ENCODE measurements at places on chromosomes 7 and 10.

DNA sequence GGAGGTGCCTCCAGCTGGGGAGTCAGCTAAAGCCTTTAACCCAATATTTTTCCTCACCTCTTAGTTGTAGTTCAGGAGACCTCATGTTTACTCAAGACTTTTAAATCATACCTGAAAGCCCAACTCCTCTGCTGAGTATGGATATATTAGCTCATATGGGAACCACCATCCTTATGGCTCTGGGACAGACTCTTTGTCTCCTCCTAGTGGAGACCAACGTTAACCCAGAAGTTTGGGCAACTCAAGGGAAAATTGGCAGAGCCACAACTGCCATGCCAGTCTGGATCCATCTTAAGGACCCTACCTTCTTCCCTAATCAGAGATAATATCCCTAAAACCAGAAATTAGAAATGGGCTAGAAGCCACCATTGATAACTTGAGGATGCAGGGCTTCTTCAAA is 80.8 kb downstream of the TMEM106B start:
- no peak for DNase-seq

DNA sequence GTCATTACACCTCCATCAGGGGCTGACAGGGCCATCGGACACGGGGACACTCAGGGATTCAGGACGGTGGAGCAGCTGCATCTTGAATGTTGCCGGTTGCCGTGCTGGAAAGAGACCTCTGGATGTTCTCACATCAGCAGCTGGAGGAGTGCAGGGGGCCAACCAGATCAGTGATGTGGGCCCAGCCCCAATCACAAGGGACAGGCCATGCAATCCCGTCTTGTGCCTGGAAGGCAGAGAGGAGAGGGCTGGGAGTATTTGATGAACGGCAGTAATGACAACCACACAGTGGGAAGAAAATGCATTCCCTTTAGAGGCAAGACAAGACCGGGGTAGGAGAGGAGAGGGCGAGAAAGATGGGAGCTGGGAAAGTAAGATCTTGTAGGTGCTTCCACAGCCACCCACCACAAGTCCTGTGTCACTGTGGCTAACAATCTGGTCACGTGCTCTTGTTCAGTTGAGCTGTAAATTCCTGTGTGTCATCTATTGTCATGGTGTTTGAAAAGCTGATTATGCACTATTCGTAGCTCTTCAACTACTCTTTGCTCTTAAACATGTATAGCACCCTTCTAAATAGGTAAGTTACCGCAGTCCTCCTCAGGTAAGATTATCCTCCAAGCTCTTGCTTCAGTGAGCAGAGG is 85.9 kb upstream of the LEP start:
- DNase-seq = no peak

- no peak for DNase-seq
These were observed 76.2 kb upstream of the PPP2R2D start for GRCh38 chr10:131824371-131825149.

DNA sequence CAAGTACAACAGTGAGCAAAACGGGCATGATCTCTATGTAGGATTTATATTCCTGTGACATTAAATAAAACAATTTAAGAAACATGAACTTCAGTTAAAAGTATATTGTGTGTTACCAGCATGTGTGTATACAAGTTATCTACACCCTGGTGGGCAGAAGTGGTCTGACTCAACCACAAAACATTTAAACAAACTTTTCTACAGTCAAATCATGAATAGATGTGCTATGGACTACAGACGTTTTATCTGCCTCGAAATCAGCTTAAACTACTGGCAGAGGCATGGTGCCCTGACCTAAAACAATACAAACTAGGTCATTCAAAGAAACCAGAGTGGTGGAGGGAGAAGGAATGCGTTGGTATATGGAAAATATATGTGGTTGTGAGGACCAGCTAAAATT is 3.6 kb downstream of the ARL3 start:
- no peak for DNase-seq

- no peak for DNase-seq
These were observed 102.7 kb downstream of the ZNF248 start for GRCh38 chr10:37754538-37755323.

GRCh38 chr7:152556013-152556755 is 119.8 kb downstream of the XRCC2 start:
- DNase-seq = no peak

- no peak for DNase-seq
These were observed 317.4 kb downstream of the KIF20B start for GRCh38 chr10:90018819-90019218.

DNA sequence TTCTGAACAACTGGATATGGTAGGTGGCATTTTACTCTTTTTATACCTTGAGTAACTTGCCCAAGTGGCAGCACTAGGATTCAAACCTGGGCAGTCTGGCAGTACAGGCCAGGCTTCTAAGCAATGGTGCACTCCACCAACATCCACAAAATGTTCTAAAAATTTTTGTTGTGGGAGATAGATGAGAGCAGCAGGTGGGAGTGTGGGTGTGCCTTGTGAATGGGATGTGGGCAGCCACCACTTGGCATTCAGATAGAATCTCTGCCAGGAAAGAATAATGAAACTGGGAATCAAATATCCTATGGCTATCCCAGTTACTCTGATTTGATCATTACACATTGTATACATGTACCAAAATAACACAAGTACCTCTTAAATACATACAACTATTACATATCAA is 810.7 kb downstream of the MAGI2 start:
- no peak for DNase-seq

DNA sequence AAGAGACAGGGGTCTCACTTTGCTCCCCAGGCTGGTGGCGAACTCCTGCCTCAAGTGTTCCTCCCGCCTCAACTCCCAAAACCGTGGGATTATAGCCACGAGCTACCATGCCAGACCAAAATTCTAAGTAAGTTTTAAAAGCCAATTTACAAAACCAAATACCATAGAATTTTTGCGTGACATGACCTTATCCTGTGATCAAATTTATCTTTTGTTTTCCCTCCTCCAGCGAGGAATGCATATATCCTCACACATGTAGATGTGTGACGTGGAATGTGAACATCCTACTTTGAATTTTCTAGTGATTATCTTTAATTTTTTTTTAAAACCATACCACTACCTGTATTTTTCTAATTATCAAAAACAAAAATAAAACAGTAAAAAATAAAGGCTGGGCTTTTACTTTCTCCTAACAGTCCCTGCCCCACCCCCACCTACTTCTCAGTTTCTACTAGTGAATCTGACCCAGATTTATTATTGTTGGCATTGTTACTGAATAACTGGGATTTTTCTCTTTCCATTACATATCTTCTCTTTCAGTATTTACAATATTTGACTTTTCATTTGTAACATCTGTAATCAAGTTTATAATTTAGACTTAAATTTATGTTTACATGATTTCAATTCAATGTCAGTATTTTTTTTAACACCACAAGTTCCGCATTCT is 26.0 kb downstream of the CYTH3 start:
- DNase-seq = no peak

GRCh38 chr10:77539147-77539935 is 98.3 kb downstream of the KCNMA1 start:
- no peak for DNase-seq

DNA sequence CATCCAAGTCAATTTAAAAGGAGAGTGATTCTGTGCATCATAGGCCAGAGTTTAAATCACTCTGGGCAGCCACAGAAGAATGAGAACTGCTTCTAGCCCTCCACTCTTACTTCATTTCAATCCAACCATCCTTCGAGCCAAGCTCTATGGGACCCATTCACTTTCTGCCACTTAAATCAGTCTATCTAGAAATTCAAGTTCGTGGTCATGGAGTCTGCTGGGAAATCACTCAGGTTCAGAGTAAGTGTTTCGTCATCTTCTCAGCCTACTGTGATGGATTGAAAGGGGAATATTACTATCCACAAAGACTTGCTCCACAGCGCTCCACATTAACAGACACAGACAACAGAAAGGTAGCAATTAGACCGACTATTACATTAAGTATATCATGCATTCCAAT is 4.6 kb downstream of the DCLRE1C start:
- DNase-seq = no peak

- no peak for DNase-seq
These were observed 31.1 kb downstream of the PTPRE start for GRCh38 chr10:127937915-127938463.

- DNase-seq = no peak
These were observed 7.4 kb upstream of the LRRC18 start for GRCh38 chr10:48946891-48947500.

GRCh38 chr7:130912082-130912861 is 178.3 kb upstream of the KLF14 start:
- DNase-seq = no peak

GRCh38 chr7:100127866-100128636 is 1.3 kb downstream of the MBLAC1 start:
- DNase-seq = no peak

- no peak for DNase-seq
These were observed 11.3 kb downstream of the CHCHD3 start for GRCh38 chr7:133070562-133070961.

DNA sequence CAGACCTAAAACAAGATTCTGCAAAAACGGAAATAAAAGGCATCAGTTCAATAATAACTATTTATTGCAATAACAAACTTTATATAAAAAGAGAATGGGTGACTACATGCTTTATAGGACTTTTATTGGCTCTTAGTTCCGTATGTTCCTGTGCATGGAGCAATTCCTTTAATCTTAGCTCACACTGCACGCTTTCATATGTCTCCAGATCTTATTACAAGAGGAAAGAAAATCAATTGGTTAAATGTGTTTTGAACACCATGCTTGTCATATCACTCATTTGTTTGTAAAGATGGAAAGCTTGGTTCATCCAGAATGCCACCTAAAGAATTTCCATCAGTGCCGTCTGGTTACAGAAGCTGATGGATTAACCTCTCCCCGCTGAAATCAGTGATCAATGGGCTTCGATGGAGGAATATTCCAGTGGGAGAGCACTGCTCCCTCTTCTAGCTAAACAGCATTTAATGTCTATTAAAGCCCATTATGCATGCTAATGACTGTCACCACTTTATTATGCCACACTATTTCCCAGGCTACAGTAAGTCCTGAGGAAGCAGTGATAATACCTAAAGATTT is 210.3 kb downstream of the GLI3 start:
- no peak for DNase-seq

DNA sequence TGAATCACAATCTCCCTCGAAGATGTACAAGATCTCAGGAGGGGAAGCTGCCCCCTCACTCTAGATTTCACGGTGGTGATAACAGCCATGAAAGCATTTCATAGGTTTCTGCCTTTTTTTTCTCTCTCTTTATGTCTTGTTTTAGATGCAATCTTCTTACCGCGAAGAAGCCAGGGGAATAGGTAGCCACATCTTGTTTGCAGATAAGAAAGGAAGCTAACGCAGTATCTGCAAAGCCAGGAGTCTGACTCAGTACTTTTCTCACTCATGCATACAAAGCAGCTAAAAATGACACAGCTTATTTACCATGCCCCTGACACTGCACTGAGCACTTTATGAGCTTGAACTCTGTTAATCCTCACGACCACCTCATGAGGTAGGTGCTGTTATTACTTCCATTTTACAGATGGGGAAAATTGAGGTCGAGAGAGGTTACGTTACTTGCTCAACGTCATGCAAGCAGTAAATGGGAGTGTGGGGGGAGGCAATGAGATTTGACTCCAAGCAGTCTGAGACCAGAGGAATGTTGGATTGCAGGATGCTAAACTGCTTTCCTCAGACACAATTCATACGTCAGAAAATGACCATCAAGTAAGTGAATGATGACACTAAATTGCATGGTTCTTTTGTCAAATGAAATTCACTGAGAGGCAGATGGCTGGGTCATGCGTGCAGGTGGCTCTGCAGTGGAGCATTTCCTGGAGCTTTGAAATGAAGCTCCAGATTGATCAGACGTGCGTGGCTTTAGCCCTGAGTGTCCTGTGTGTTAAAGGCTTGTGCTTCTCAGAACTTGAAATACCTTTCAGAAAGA is 3.3 kb downstream of the MAP3K8 start:
- DNase-seq = no peak

GRCh38 chr7:105279688-105280007 is 109.1 kb downstream of the SRPK2 start:
- no peak for DNase-seq

DNA sequence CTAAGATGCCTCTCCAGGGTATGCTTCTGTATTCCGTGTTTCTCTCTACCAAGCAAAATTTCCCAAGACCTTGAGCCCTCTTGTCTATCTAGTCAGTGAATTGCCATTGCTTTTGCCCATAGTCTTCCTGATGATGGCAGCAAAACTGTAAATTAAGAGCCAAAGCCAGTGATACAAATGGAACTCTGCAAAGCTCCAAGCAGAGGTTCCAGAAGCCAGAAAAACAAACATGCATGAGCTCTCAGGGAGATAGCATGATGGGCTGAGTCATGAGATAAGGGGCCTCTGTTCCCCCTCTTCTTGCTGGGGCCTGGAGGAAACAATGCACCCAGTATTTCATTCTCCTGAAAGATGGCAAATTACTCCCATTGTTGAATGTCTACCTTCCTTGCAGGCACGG is 24.7 kb downstream of the LSMEM1 start:
- DNase-seq = no peak

DNA sequence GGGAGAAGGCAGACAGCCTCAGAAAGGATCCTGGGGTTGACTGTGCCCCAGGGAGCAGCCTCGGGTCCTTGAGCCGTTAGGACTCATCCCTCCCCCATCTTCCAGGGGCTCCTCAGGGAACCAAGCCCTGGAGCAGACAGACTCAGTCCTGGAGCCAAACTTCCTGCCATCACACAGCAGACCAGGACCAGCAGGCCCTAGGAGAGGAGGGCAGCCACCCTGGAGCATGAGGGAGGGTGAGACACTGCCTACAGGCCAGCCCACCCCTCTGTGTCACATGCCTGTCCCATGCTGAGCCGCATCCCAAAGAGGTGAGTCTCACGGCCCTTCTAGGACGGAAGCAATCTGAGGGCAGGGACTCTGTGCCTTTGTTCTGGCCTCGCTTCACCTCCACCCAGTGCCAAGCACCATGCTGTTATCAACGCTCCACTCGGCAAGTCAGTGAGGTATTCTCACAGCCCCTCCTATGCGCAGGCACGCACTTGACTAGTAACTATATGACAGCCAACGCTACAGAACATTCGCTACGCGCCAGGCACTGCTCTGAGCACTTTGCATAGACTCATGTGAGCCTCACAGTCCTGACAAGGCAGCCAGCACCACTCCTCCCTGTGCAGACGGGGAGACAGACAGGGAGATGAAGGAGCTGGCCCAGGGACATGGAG is 19.1 kb downstream of the MAD1L1 start:
- no peak for DNase-seq

GRCh38 chr7:117895276-117895675 is 22.0 kb upstream of the CTTNBP2 start:
- DNase-seq = no peak

DNA sequence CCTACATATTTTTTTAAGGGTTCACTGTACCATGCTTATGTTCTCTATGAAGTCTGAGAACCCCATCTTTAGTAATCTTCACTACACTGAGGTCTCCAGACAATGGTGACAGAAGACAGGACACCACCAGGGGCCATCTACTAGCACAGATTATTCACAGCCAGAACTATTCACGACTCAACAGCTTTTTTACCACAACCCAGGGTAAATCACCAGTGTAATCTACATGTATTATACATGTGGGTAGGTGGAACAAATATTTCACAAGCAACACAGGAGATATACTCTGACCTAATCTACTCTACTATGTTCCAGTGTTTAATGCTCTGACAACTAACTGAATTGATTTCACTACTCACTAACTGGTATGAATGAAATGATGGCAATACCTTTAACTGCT is 136.1 kb downstream of the ELMO1 start:
- no peak for DNase-seq

Data from NCI-H2029 treated with DMSO at 0.1 percent for 48 hours (cell line).